ENCODE measurements at places on chromosomes 6 and 20. TPM values are rescaled to one million over a fixed set of nuclear protein-coding genes. Genes with fewer than 3 reads are reported as not detected.

- no peak for DNase-seq
Measured at GRCh38 chr6:157959451-157960227, 22.0 kb upstream of the SYNJ2 start.

DNA sequence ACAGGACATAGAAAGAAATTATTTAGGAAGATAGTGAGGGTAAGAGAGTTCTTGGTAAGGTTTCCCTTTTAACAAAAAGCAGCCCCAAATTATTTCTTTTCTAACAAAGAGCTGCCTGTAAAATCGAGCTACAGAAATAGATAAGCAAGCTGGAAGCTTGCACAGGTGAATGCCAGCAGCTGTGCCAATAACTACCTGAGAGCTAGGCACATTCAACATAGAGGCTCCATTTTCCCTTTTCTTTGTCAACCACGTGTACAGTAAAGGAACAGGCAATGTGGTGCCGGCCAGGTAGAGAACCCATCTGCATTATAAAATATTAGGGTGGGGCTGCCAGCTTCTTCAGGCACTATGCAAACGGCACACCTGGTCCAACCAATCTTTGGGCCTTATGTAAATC, 341.6 kb upstream of the JAG1 start:
- no peak for DNase-seq

The KIF25 gene
- not detected for polyA plus RNA-seq

GRCh38 chr6:63340351-63340750, 20.6 kb upstream of the LGSN start:
- no peak for DNase-seq

The MCHR2 gene
- not detected for polyA plus RNA-seq

- DNase-seq: no peak
Measured at GRCh38 chr6:26156850-26157250, 69.6 kb downstream of the HFE start.

Data from mammary epithelial cell (primary cell).